ENCODE measurements at places on chromosomes 4 and X.

GRCh38 chr4:33780952-33781791 lies 2463.1 kb downstream of the ARAP2 start:
- no peaks in the 10 kb centered on the region for H3K4me1 ChIP-seq
- H3K36me3 ChIP-seq = no peaks in the 10 kb centered on the region

DNA sequence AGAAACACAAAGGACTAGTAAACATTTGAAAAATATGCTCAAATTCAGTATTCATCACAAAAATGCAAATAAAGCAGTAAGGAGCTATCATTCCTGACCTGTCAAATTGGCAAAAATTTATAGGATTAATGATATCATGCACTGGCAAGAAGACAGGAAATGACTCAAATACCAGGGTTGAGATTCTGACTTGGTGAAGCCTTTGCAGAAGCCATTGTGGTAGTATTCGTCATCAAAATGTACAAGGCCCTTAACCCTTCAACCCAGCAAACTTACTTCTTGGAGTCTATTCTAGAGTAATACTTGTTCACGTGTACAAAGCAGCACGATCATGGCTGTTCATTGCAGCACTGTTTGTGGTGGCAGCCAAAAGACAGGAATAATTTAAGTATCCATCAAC lies 132.4 kb downstream of the ENOX2 start:
- H3K27ac ChIP-seq = no peak overlapping the region
- no peak for DNase-seq
- H3K4me1 ChIP-seq = no peaks in the 10 kb centered on the region
- H3K27me3 ChIP-seq = no peaks in the 10 kb centered on the region
- no peak overlapping the region for H3K4me3 ChIP-seq
- no peaks in the 10 kb centered on the region for H3K36me3 ChIP-seq

DNA sequence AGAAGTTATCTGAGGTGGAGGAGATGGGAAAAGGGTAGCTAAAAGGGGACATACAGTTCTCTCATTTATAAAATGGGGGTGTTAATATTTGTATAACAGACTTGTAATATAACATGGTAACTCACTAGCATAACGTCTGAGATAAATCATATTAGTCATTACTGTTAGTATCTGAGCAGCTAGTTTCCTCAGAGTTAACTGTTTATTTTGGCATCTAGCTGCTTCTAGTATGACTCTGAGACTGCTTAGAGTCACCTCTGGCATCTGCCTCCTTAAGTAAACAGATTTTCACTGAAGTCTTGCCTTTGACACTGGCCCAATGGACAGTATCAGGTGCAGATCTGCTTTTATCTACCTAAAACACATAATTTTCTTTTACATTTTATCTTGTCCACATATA lies 58.1 kb downstream of the SLC30A9 start:
- H3K36me3 ChIP-seq = peaks cover 41% of the 10 kb centered on the region
- no peaks in the 10 kb centered on the region for H3K4me1 ChIP-seq
- H3K27ac ChIP-seq = no peak overlapping the region
- H3K4me3 ChIP-seq = no peak overlapping the region

DNA sequence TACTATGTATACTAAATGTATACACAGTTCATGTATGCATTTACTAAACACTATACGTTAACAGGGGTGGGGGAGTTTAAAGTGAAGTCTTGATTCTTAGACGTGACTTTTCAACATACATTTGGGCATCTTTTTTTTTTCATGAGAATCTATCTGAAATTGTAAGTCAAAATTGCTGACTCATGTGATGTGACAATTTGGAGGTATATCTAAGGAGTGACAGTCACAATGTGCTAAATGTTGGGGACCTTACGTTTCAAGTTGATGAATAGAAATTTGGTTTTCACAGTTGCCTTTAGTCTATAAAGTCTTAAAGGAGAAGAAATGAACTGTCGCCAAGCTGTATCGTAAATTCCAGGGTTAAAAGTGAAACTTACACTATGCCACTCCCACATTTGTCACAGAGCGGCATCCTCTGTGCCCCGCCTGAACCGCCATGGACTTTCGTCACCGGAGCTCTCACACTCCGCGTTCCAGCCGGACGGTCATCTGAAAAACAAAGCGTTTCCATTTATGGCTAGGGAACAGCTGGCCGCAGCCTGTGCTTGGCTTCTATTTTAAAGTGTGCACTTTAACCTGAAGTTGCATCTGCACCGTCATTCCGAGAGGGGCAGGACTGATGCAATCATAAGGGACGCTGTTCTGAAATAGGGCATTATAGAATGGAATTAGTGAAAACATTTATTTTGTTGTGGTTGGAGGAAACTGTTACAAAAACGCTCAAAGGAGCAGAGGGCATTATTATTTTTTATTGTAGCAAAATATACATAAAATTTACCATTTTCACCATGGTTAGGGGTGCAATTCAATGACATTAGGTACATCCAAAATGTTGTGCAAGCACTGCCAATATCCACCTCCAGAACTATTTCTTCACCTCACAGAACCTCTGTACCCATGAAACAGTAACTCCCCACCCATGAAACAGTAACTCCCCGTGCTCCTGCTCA lies 30.9 kb downstream of the PDLIM3 start:
- no peaks in the 10 kb centered on the region for H3K27me3 ChIP-seq
- peak overlapping the region; percentile 32 for H3K27ac ChIP-seq
- H3K36me3 ChIP-seq = peaks cover 4% of the 10 kb centered on the region
- H3K4me3 ChIP-seq = no peak overlapping the region

DNA sequence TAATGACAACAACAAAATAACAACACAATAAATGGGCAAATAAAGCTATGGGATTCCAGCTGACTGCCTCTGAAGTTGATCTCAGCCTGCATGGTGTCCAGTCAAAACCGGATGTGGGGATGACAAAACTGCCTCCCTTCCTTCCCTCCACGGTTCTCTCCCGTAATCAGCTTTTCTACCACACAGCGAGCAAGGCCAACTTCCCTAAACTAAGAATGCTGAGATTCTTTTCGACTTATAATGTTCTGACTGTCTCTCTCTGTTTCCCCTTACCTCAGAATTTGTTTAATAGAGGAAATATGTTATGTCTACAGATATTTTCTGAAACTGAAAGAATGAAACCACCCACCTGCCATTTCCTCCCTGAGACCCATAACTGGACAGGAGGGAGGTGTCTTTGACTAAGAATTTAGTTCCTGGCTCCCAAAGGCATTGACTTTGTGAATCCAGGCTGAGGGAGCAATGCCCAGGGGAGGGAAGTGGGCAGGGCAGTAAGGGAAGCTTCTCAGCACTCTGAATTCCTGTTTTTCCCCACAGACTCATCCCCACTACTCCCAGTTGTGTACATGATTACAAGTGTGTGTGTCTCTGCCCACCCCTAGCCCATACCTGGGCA lies 1.0 kb upstream of the TLR1 start:
- H3K27me3 ChIP-seq = no peaks in the 10 kb centered on the region
- peak overlapping the region; percentile 40 for H3K4me3 ChIP-seq

DNA sequence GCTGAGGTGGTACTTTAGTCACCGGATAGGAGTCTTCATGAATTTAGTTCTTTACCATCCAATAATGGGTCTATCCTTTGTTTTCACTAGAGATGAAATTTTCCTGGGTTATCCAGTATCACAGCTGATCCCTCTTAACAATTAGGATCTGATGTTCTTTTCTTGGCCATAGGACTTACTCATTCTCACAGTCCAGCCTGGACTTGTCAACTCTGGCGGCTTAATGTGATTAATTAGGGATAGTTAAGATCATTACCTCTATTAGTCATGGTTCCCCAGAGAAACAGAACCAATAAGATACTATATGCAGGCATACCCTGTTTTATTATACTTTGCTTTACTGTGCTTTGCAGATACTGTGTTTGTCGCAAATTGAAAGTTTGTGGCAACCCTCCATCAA lies 272.7 kb upstream of the FAT4 start:
- H3K4me3 ChIP-seq = no peak overlapping the region
- H3K4me1 ChIP-seq = no peaks in the 10 kb centered on the region
- H3K27ac ChIP-seq = no peak overlapping the region

GRCh38 chr4:3223956-3224748 lies 24.8 kb upstream of the MSANTD1 start:
- no peak overlapping the region for H3K27ac ChIP-seq
- no peak for DNase-seq
- H3K4me1 ChIP-seq = peaks cover 11% of the 10 kb centered on the region

DNA sequence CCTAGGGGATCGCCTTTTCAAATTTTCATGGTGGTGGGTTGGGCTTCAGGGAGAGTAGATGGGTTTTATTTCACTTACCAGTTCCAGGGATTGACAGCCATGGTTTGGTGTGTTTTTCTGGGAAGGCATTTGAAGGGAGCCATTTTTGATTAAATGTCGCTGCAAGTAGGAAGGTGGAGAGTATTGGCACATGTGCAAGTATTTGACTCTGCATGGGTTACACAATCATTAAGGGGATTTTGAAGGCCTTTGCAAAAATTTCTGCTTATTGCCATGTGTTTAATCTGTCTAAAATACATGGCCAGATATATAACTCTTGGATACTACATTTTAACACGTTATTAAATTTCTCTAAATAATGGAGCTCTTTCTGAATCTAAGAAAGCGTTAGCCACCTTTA lies 55.1 kb downstream of the GPAT3 start:
- H3K4me3 ChIP-seq = no peak overlapping the region
- H3K4me1 ChIP-seq = no peaks in the 10 kb centered on the region
- no peaks in the 10 kb centered on the region for H3K27me3 ChIP-seq

GRCh38 chrX:40267334-40268187 lies 169.8 kb upstream of the BCOR start:
- peak overlapping the region; percentile 58 for H3K27ac ChIP-seq
- no peaks in the 10 kb centered on the region for H3K27me3 ChIP-seq
- H3K4me3 ChIP-seq = peak overlapping the region; percentile 53
- DNase-seq = no peak
- peaks cover 6% of the 10 kb centered on the region for H3K4me1 ChIP-seq
- H3K36me3 ChIP-seq = no peaks in the 10 kb centered on the region

DNA sequence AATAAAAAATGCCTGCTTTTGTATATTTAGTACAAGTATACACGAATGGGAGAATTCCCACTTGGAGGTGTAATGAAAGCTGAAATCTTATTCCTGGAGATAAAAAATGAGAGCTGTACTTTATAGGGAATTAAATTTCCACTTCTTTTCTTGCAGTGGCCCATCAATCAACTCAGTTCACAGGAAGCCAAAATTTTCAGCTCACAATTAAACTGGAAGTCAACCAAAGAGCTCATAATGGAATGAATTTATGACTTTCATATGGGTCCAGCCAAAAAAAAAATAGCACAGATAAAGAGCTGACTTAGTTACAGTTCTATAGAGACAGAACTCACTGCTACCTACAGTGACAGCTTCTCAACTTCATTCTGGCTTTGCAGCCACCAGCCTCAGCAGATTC lies 115.2 kb upstream of the TBC1D9 start:
- no peaks in the 10 kb centered on the region for H3K27me3 ChIP-seq
- no peaks in the 10 kb centered on the region for H3K36me3 ChIP-seq
- H3K27ac ChIP-seq = no peak overlapping the region
- H3K4me3 ChIP-seq = no peak overlapping the region

GRCh38 chr4:38163216-38164006 lies 203.2 kb downstream of the PTTG2 start:
- no peak overlapping the region for H3K27ac ChIP-seq
- H3K36me3 ChIP-seq = no peaks in the 10 kb centered on the region
- peaks cover 25% of the 10 kb centered on the region for H3K4me1 ChIP-seq
- no peaks in the 10 kb centered on the region for H3K27me3 ChIP-seq
- DNase-seq = no peak

DNA sequence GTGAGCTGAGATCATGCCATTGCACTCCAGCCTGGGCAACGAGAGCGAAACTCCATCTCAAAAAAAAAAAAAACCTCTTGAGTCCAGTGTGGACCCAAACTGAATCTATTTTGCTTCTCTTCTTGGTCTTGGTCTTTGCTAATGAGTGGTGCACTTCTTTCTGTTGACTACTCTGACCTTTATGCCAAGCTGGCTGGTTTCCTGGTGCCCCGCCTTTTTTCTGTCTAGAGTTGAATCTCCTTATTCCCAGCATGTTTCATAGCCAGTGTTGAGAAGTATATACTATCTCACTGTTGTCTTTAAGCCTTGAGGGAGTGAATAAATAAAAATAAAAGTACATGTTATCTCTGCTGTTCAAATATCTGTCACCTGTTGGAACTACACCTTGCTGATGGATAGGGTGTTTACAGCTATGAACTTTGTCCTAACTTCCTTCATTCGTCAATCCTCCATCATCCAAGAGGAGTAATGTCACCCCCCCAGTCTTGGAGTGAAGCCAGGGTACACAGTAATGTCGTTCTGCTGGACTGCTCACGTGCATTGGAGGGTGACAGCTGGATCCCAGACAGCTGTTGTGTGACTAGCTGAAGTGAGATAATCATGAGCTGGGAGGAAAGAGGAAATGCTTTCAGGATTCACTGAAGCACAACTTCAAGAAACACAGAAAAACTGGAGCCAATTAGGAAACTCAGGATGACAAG lies 99.3 kb upstream of the PRKG2 start:
- no peaks in the 10 kb centered on the region for H3K36me3 ChIP-seq
- H3K4me3 ChIP-seq = no peak overlapping the region
- no peaks in the 10 kb centered on the region for H3K27me3 ChIP-seq
- H3K27ac ChIP-seq = no peak overlapping the region
- peak; percentile 43 for DNase-seq
- H3K4me1 ChIP-seq = no peaks in the 10 kb centered on the region

GRCh38 chr4:183260491-183261151 lies 59.5 kb downstream of the CLDN22 start:
- DNase-seq = no peak
- no peaks in the 10 kb centered on the region for H3K27me3 ChIP-seq
- no peak overlapping the region for H3K4me3 ChIP-seq
- peak overlapping the region; percentile 58 for H3K27ac ChIP-seq
- peaks cover 23% of the 10 kb centered on the region for H3K36me3 ChIP-seq

DNA sequence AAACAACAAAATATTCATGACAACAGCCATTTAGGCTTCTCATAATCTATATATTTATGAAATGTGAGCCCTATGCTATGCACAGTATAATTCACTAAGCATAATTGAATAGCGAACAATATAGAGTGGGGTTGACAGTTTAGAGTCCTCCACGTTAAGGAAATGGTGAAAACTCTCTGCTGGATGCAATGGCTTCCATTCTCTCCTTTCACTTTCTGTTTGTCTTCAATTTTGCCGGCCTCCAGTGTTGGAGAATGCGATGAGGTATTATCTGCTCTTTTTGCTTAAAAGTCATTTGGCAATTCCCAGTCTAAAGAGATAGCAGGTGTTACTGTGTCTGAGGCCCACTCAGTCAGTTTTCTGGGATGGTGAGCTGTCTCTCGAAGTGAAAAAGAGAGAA lies 52.1 kb downstream of the NPY5R start:
- H3K27ac ChIP-seq = no peak overlapping the region
- no peak for DNase-seq
- H3K36me3 ChIP-seq = no peaks in the 10 kb centered on the region
- H3K4me3 ChIP-seq = no peak overlapping the region

GRCh38 chr4:79862821-79863220 lies 210.2 kb downstream of the ANTXR2 start:
- no peak overlapping the region for H3K4me3 ChIP-seq
- H3K4me1 ChIP-seq = no peaks in the 10 kb centered on the region
- H3K27me3 ChIP-seq = no peaks in the 10 kb centered on the region
- H3K36me3 ChIP-seq = no peaks in the 10 kb centered on the region

- no peaks in the 10 kb centered on the region for H3K4me1 ChIP-seq
- H3K36me3 ChIP-seq = no peaks in the 10 kb centered on the region
- H3K27me3 ChIP-seq = no peaks in the 10 kb centered on the region
- peak within 1 kb of the TSS; percentile 69 for H3K27ac ChIP-seq
Observed at GRCh38 chrX:8731559-8732395, at the start of gene ANOS1. ANOS1 (minus strand) TSS chrX:8732137; CDS start chrX:8732036, 101 bp downstream.

GRCh38 chr4:95431678-95432077 lies 117.1 kb downstream of the UNC5C start:
- no peaks in the 10 kb centered on the region for H3K27me3 ChIP-seq
- no peaks in the 10 kb centered on the region for H3K36me3 ChIP-seq
- H3K4me3 ChIP-seq = no peak overlapping the region
- no peak overlapping the region for H3K27ac ChIP-seq
- DNase-seq = no peak
